Pancreas (tissue), 10 donors: ENCODE measurements at places on chromosomes 7 and 10. TPM values are rescaled to one million over a fixed set of nuclear protein-coding genes. Genes with fewer than 3 reads are reported as not detected.

The NUTM2E gene
- not detected for total RNA-seq

The IRF5 gene
- total RNA-seq = 12.4 TPM

The C10orf53 gene
- not detected for total RNA-seq

The PRR15 gene
- 1.3 TPM for total RNA-seq

The OR2A5 gene
- total RNA-seq = not detected

The ECHDC3 gene
- 16.6 TPM for total RNA-seq

The TMEM130 gene
- 0.13 TPM for total RNA-seq
